ENCODE measurements at places on chromosomes 3 and 15.

- no peak for DNase-seq
Measured at GRCh38 chr3:112709911-112710310, 69.0 kb upstream of the CCDC80 start.

DNA sequence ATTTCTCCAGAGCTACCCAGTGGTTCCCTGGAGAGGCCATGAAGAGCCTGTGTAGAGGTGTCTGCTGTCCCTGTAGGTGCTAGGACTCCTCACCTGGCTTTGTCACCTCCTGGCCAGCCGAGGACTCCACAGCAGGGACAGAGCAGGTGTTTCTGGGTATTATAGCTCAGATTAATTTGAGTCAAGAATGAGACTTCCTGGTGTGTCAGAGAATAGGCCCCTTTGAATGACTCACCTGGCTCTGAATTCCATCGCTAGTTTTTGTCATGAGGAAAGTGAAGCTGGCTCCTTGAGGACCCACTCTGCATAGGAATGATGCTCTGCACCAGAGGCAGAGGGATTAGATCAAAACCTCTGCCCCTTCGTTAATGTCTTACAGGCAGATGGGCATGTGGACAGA lies 167.5 kb upstream of the TOPAZ1 start:
- no peak for DNase-seq

- DNase-seq = no peak
Measured at GRCh38 chr3:8204853-8205650, 296.6 kb upstream of the LMCD1 start.

GRCh38 chr3:49939858-49940666 lies at the start of gene RBM6:
RBM6 (plus strand) TSS chr3:49940150; CDS start chr3:49962642, 22,492 bp downstream.
- peak; percentile 85 for DNase-seq

DNA sequence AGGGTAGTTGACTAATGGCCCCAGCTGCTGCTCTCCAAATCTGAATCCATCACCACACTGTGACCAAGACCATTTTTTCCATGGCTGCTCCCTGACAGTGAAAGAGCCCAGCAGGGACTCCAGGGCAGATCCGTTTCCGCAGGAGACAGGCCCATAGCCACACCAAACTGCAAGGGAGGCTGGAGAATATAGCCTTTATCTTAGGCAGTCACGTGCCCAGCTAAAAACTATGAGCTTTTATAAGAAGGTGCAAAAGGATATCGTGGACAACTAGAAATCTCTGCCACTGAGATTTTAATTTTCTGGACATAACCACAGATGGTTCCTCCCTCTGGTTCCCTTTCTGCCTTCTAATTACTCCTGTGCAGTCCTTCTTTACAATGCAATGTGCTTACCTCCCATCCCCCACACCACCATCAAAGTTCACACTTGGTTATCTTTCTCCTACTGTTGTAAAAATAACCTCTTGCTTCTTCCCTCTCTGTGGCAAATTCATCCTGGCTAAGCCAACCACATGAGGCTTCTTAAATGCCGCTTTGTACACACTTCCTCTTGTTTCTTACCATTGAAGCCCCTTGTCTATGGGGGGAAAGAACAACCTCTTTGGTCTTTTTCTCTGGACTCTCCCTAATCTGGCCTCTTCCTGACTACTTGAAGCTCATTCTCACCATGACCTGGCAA lies 233.7 kb downstream of the SHQ1 start:
- DNase-seq = no peak

GRCh38 chr15:96180087-96180748 lies 150.3 kb upstream of the NR2F2 start:
- no peak for DNase-seq

Data from GOT3 (cell line).